ENCODE measurements at places on chromosomes 7 and 10.
A peak's percentile ranks its signal among the peaks of the same experiment; 100 is the strongest.

DNA sequence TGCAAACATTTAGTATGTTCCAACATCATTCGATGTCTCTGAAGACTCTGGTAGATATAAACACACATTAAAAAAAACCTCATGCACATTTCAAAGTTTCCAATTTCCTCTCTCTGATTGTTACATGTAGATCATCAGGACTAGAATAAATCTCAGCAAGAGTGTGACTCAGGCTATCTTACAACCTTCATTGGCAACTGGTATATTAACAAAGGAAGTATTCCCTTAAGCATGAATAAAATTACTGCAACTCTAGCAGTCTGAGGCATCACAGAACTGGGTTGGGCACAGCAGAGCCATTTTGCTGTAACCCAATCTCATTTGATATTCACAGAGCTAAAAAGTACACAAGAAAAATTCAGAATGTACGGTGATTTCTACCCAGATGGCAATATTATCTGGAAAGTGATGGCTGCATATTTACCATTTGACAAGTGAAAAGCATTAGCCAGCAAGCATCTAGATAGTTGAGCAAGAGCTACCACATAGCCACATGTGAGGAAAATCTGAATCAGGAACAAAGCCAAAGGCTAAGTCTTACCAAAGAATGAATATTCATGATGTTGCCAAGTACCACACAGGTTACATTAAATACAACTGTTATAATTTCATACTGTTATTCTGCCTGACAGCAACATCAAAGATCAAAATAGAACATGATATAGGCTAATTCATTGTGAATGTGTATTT lies 232.2 kb downstream of the CRPPA start:
- no peak for DNase-seq

- no peak for DNase-seq
Measured at GRCh38 chr7:107130487-107131220, 38.1 kb upstream of the HBP1 start.

GRCh38 chr10:29050081-29050480 lies 238.8 kb upstream of the LYZL1 start:
- no peak for DNase-seq

DNA sequence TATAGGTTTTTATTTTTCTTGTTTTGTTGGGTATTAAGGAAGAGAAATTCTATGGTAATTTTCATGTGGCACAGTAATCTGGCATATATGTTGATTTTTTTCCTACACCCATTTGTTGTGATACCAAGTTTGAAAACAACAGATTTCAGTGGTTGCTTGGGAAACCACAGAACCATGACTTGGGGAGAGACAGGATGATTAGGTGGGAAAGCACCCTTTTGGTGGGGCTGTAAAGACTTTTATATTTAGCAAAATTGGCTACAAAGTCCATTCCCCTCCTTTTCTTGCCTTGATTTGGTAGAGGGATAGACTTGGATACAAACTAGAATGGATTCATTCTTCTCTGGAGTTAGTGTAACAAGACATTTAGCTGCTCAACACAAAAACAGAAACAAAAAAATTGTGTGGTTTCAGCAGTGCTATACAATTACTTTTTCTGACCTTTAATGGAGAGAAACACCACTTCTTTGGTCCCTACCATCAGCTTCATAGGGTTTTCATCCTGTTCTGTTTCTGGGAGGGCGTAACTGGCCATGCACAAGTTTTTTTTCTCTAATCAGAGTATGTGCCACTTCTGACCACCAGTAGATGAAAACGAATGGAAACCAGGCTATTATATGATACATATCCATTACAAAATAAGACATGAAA lies 52.7 kb downstream of the FIGNL1 start:
- DNase-seq = no peak

DNA sequence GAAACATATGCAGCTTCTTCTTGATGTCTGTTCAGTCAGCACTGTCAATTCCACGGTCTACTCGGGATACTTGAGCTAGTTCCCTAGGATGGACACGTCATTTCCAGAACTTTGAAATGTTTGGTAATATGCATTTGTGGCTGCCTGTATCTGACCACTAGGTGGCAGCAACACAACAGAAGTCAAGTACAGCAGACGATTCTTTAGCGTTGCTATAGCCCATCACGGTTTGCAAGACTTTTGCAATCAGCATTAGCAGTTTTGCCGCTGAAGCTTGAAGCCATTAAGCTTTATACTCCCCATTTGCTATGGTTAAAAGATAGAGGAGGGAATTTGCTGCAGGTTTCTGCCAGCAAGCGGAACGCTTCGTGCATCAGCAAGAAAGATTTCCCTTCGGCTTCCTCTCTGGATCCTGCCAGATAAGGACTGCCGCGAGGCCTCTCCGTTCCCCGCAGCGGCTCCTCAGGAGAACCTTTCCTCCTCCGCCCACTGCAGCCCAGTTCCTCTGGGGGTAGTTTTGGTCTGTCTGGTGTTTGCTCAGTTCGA lies 63.5 kb downstream of the ABCC2 start:
- peak; percentile 88 for DNase-seq

DNA sequence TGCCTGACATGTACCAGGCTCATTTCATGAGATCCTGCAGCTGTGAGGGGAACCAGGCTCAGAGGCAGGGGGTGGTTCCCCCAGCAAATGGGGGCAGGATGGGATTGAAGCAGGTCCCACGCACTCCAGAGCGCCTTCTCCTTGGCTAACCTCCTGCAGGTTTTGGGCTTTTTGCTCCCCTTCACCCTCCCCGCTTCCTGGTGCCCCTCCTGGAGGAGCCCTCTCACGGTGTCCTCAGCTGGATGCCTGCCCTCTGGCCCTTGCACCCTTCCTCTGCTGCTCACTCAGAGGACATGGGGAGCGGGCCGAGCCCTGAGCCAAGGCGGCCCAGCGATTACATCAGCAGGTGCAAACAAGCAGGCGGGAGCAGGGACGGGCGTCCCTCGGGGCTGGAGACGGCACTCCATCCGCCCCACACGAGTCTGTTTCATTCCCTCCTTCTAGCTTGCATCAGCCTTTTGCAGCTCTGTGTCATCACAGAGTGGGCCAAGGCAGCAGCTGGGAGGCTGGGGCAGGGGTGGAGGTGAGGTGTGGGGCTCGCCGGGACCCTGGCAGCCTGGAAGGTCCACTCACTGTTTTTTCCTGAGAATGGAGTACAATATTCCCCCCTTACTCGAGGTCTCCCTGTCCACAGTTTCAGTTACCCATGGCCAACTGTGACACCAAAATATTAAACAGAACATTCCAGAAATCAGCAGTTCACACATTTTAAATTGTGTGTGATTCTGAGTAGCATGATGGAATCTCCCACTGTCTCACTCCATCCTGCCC lies 52.7 kb upstream of the SLC29A3 start:
- DNase-seq = no peak

DNA sequence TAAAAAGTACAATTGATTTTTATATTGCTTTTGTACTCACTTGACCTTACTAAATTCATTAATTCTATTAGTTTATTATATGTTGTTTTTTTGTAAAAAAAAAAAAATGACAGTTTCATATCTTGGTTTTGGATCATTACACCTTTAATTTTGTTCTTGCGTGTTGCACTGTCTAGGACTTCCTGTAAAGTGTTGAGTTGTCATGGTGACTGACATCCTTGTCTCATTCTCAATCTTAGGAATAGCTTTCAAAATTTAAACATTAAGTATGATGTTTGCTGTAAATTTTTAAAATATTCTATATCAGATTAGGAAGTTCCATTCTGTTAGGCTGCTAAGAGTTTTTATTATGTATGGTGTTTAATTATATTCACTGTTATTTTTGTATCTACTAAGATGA lies 139.1 kb downstream of the ARHGAP12 start:
- no peak for DNase-seq

GRCh38 chr7:28516390-28517172 lies 104.3 kb downstream of the CREB5 start:
- no peak for DNase-seq

DNA sequence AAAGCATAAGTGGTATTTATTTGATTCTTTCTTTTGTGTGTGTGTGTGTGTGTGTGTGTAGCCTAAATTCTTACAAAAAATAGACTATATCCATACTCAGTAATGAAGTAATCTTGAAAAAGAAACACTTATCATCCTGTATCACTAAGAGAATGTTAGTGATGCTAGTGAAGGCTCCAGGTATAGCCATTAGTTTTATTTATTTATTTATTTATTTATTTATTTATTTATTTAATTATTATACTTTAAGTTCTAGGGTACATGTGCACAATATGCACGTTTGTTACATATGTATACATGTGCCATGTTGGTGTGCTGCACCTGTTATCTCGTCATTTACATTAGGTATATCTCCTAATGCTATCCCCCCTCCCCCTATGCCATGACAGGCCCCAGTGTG lies 436.0 kb downstream of the HTR7 start:
- no peak for DNase-seq
